Stimulated activated CD8-positive, alpha-beta memory T cell treated with anti-CD3 and anti-CD28 coated beads, Interleukin-7, amount 100 ng/mL, for 1 hour (primary cell): ENCODE measurements at places on chromosomes 13 and 19.

GRCh38 chr13:112179995-112180394 lies 113.0 kb downstream of the SOX1 start:
- no peak for DNase-seq

- DNase-seq: no peak
These were observed 27.8 kb downstream of the PIN1 start for GRCh38 chr19:9862938-9863337.

- DNase-seq: peak; percentile 56
These were observed 10.6 kb downstream of the POU2F2 start for GRCh38 chr19:42121656-42122069.

GRCh38 chr13:107295416-107296140 lies 727.6 kb upstream of the ARGLU1 start:
- no peak for DNase-seq

GRCh38 chr13:98521461-98522247 lies 55.3 kb downstream of the STK24 start:
- DNase-seq: no peak

DNA sequence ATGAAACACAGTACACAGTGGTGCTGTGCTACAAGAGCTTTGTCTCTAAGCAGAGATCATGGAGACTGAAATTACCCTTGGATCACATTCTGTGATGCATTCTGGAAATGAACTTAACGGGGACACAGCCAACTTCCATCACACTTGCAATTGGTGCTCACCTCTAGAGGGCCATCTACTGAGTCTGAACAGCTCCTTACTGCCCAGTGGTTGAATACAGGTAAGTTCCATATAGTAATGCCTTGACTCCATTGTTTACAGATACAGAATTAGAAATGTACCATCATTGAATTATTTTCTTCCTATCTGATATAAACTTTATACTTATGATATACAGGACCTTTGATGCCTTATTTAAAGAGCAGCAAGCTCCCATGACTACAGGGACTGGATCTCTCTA lies 686.4 kb downstream of the PCDH9 start:
- DNase-seq: no peak

GRCh38 chr19:33312065-33312464 lies 9.7 kb upstream of the CEBPA start:
- no peak for DNase-seq

GRCh38 chr19:14393329-14393728 lies 12.1 kb downstream of the ADGRE5 start:
- no peak for DNase-seq

DNA sequence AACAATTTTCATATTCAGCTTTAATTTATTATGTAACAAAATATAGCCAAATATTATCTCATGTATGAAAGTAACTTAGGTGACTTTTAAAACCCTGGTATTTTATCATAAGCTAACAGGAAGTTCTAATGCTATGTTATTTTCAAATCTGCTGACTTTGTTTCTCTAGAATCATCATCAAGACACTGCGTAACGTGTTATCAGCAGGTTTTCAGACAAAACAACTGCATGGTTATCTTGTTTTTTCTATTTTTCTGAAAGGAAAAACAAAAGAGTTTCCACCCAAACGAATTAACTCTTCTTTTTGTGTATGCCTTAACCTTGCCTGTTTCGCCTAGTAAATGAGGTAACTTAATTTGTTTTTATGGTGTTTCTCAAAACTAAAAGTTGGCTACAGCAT lies 156.3 kb downstream of the TBC1D4 start:
- no peak for DNase-seq
